Epithelial cell of proximal tubule (primary cell): ENCODE measurements at places on chromosomes 1 and 21.

DNA sequence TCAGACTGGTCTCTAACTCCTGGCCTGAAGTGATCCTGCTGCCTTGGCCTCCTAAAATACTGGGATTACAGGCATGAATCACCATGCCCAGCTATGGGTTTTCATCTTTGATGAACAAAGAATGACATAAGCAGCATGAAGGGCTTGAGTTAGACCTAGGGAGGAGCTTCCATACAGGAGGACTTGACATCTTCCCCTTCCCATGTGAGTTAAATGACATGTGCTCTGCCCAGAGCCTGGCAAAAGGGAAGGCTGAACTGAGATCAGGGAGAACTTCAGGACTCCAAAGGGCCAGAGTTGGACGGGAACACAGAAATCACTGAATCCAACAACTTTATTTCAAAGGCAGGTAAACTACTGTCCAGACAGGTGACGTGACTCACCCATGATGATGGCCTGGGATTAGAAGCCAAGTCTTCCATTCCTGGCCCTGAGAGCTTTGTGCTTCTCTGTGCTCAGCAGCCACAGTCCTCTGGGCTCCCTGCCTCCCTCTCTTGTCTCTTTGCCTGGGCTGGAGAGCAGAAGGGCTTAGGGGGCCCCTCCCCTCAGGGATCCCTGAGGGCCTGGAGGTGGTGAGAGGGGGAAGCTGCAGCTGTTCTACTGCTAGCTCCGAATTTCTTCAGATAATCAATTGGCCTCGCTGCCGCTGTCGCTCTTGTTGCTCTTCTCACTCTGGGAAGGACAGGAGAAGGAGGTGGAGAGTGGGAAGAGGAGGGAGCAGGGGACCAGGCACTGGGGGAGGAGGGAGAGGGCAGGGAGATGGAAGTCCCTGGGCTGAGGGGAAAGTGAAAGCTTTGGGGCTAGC, 7.6 kb downstream of the NHLH1 start:
- no peak for DNase-seq

DNA sequence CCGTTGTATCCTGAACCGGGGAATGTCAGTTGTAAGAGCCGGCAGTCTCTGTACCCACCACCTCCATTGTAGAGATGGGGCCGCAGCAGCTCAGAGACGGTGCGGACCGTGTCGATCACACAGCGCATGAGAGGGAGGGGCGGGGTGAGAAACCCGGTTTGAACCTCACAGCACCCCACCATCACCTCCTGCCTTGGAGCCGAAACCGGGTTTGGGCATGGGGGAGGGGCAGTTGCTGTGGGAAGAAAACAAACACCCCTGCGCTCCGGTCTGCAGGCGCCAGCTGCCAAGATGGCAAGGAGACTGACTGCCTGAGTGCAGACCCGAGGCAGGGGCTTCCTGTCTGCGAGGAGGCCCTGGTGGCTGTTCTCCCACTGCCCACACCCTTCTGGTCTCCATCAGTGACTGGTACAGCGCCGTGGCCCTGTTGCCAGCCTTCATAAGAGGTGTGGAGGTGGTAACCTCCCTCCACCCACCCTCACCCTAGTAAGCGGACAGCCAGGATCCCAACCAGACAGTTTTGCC, 69.2 kb upstream of the SSBP3 start:
- no peak for DNase-seq

DNA sequence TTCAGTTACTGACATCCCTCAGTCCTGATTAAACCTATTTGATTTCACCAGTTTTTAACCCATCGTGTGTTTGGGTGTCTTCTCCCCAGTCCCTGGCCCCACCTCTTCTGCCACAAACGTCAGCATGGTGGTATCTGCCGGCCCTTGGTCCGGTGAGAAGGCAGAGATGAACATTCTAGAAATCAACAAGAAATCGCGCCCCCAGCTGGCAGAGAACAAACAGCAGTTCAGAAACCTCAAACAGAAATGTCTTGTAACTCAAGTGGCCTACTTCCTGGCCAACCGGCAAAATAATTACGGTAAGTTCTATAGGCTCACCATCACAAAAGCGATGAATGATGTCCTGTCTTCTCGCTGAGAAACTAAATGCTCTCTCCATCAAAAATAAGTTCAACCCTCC, 28.7 kb downstream of the NBPF3 start:
- no peak for DNase-seq

- DNase-seq: no peak
Measured at GRCh38 chr1:156401681-156402081, 32.7 kb downstream of the RHBG start.

DNA sequence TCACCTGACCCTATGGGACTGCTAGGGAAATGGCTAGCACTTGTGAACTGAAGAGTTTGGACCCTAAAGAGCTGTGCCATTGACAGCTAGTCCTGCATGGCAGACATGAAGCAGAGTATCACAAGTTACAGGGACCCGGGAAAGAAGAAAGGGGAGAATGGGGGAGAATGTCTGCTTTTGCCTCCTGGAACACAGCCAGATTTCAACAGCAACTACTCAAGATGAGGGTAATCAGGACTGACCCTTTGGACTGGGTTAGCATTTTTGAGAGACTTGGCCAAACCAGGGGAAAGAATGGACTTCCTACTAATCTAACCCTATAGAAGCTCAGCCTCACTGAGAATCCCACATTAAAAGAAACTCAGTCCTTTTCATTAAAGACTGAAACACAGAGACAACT, 8.7 kb upstream of the UTP25 start:
- no peak for DNase-seq

GRCh38 chr1:206041640-206042039, 11.3 kb upstream of the RHEX start:
- no peak for DNase-seq

DNA sequence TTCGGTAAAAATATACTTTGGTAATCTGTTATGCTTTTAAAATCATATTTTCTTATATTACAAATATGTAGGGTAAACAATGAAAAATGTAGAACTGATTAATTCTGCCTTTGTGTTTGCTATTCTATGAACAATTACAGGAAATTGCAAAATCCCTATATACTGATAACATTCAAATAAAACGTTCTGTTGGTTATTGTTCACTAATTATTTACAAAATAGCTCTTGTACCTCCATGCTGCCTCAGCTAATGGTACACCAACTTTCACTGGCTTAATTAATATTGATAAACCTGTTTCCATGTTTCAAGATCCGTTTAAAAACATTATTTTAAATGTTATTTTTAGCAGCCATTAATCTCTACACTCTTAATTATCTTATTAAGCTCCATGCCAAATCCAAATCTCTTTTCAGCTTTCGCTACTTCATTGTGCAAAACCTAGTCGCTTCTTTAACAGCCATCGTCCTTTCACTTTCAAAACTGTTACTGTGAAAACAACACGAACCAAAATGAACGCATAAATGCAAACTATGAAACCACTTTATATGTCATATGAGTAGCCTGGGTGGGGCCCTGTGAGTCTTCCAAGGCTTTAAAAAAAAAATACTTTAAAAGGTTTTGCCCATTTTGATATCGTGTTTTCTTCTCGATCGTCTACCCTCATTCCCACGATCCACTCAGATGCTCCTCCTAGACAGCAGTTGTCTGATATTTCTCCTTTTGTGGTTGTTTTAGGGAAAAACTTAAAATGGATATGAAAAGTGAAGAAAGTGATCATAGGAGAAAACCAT, 807.1 kb downstream of the USP25 start:
- DNase-seq: no peak

DNA sequence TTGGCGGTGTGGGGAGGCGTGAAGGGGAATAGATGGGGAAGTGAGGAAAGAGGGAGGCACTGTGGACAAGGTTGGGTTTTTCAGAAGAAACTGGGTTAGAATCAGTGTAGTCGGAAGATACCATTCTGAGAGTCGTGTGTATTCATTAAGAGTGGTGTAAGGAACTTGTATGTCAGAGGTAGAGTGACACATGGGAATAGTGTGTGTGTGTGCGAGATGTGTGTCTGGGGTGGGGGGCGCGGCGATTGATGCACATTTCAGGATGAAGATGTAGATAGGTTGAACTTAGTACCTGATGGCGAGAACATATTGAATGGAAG, 878 bp downstream of the SMG7 start:
- DNase-seq: no peak

GRCh38 chr1:67476006-67476482, 45.8 kb upstream of the SERBP1 start:
- no peak for DNase-seq

GRCh38 chr1:205436776-205437410, 15.0 kb upstream of the LEMD1 start:
- no peak for DNase-seq

DNA sequence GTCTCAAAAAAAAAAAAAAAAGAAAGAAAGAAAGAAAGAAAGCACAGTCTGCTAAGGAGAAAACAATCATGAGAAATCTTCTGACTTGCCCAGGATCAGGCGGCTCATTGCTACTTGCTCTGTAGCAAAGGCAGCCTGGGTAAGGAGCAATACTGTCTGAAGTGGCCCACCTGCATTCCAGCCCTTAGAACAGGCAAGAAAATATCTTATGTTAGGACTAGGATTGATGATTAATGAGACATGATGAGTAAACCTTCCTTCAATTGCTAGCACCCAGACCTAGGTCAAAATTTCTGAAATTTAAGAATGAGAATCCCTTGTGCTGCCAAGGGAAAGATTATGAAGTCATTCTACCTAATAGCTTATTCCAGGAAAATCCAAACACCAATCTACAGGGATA, 140.8 kb downstream of the DSCAM start:
- DNase-seq: no peak

GRCh38 chr1:157152510-157152909, 14.3 kb upstream of the ETV3 start:
- DNase-seq: no peak
